ENCODE measurements at places on chromosomes 12 and 14. TPM values are rescaled to one million over a fixed set of nuclear protein-coding genes. Genes with fewer than 3 reads are reported as not detected.

SERPINA4 gene
- not detected for total RNA-seq

CLEC1A gene
- total RNA-seq = 0.69 TPM

C12orf60 gene
- total RNA-seq = 3.7 TPM

ATP5F1B gene
- total RNA-seq = 446 TPM

C14orf132 gene
- 118 TPM for total RNA-seq

CMKLR1 gene
- 2.8 TPM for total RNA-seq

CRIP1 gene
- 2.3 TPM for total RNA-seq

RIPK3 gene
- 0.69 TPM for total RNA-seq

ACOT6 gene
- total RNA-seq = not detected

KRT78 gene
- total RNA-seq = not detected

SPIC gene
- not detected for total RNA-seq

AQP5 gene
- total RNA-seq = 0.92 TPM

PTCSC3 gene
- total RNA-seq = 0.69 TPM

SUOX gene
- 13.4 TPM for total RNA-seq

REP15 gene
- 1.6 TPM for total RNA-seq

LHX5 gene
- 4.8 TPM for total RNA-seq

CFAP251 gene
- total RNA-seq = 12.9 TPM

NFKBIA gene
- 42.9 TPM for total RNA-seq

Data from diencephalon (tissue), 1 donor.